IPS DF 6.9 (cell line): ENCODE measurements at places on chromosomes 11 and 22.

DNA sequence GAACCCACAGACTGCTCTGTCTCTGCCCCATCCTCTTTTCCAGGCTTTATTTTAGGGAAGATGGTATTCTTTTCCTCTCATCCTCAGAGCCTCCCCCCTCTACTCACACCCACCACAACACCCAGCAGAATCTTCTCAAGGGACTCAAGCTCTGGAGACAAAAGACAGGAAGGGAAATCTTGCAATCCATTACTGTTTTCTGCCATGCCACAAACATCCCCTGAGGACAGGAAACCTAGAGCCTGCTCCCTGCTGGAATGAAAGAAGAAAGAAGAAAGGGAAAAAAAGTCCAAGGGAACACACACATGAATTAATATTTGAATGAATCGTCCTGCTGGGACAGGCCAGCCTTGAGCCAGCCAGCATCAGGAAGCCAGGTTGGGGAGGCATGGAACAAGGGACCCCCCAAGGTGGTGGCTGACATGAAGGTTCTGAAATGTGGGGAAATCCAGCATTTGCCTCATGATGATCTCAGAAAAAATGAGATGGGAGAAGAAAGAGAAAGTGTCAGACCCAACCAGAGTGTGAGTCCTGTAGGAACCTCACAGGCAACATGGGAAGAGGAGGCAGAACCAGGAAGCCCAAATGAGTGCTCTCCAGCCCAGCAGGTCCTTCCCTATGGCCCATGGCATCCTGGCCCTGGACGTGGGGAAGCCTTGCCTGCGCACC is 34.0 kb downstream of the SLCO2B1 start:
- DNase-seq = no peak

DNA sequence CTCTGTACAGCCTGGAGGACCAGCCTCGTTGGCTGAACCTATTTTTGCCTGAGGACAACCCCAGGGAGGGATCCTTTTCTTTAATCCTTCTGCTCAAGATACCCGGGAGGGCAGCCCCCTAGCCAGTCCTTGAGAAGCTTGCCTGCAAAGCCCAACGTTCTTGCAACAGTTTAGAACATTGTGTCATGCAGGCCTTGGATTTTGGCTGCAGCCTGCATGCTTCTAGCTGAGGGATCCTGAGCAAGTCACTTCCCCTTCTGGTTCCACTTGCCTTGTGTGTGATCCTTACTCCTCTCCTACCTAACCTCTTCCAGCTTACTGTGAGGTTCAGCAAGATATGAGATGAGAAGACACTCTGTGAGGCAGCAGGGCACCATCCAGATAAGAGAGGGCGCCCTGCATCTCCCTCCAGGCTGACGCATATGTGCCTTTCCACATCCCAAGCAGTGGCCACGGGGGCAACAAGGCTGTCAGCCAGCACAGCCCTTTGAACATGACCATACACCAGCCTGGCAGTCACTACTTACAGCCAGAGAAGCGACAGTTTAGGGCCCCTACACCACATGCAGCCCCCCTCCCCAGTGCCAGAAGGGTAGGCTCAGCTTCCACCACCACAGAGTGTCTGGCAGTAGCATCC is 76.1 kb downstream of the C11orf58 start:
- no peak for DNase-seq

- DNase-seq = no peak
Observed at GRCh38 chr22:47114813-47115517, 352.5 kb downstream of the TBC1D22A start.

GRCh38 chr11:132504501-132505041 is 1027.7 kb downstream of the OPCML start:
- no peak for DNase-seq
